Fibroblast of skin of left biceps (primary cell): ENCODE measurements at places on chromosomes 4 and X.

DNA sequence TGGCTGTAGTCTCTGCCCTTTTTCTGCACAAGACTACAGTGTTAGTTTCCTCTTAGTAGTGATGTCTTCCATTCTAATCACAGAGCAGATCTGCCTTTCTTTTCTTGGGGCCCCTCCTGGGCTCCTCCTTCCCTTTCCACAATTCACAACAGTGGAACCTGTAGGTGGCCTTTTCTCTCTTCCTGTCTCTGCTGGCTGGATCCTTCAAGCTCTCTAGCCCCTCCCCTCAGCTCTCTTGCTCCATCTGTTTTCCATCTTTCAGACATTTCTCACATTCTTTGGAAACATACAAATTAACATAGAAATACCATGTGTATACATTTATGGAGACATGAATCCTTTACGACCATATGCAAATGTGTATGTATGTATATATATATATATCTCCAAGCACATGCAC is 304 bp upstream of the SPIN2A start:
- peak; percentile 28 for DNase-seq

DNA sequence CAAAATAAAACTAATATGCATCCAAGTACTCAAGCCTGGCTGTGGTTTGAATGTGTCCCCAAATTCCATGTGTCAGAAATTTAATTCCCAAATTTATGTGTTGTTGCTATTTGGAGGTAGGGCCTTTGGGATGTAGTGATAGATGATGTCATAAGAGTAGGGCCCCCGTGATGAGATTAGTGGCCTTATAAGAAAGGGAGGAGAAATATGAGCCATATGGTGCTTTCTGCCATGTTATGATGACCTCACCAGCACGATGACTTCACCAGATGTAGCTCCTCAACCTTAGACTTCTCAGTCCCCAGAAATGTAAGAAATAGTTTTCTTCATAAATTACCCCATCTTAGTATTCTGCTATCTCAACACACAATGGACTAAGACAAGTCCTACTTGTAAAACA is 2264.0 kb downstream of the ARAP2 start:
- no peak for DNase-seq

DNA sequence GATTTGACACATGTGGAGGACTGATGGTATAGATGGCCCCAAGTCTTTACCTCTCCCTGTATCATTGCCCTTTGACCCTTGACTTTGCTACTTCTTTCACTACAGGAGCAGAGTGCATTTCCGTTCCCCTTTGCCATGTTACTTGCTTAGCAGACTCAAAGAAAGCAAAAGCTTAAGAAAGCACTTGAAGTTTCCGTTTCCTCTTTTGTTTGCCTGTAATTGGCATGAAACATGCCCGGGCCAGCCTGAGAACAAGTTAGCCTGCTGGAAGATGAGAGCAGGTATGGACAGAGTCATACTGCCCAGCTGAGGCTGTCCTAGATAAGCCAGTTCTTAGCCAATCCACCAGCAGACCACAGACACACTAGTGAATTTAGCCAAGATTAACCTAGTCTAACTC is 206.0 kb downstream of the BCOR start:
- DNase-seq, result no peak

DNA sequence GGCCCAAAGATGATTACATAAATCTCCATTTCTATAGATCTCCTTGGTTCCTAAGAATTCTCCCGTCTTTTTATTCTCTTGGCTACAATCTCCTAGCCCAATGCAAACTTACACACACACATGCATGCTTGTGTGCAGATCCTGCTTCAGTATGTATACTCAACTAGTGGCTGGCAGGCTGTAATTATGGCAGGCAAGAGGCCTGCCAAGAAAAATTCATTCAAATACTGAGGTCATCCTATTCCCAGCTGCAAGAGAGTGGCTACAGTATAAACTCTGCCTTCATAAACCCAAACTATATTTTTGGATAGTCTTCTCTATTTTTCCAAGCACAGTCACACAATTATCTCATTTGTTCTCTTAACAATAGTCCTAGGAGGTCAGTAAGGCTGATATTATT is 95.2 kb downstream of the SHROOM4 start:
- DNase-seq, result no peak

DNA sequence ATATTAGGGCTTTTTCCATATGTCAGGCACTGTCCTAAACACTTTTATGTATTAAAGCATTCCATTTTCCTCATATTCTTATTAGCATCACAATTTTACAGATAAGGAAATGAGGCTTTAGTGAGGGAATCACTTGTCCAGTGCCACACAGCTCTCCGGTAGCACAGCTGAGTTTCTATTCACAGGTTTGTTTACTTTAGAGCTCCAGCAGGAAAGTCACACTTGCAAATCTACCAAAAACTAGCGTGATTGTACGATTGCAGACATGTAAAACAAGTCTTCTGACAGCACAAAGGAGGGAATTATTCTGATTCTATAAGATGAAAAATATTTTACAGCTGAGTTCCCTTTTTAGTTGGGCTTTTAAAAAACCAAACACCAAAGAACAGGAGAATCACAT is 472.1 kb downstream of the TMA16 start:
- no peak for DNase-seq

DNA sequence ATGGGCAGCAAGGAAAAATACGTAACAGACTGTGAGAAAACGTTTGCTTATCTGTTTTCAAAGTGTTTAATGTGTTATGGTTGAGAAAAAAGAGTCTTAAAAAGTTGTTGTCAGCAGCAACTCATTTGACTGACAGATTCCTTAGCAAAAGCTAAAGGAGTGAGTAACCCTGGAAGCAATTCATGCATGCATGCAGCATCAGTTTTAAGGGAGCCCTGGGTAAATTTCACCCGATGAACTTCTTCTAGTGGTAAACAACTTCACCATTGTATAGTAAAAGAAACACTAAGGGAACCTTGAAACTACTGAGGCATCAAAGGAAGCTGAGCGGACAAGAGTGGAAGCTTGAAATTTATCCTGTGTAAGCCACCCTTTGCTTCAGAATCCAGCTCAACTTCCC is 583.2 kb upstream of the INTU start:
- DNase-seq, result no peak

DNA sequence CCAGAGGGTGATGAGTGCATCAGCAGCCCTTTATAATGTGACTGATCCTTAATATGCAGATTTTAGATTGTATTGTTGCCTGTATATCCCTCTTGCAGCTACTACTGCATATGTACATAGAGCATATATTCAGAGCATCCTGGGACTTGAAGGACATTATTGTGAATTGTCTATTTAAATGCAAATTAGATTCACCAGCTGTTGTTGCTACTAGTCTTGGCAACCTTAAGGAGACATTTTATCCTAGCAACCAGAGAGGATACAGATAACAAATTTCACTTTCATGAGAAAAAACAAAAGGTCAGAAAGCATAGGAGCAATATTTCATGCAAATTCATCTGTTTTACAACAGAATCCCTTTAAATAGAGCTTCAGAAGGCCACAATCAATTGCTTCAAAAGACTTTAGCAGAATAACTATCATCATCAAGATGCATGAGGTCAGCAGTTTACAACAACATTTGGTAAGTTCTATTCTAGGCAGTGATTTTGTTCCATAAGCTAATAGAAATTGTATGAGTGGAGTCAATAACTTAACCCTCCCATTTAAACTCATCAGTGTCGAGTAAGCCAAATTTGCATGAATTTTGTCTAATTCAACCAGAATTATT is 148.6 kb downstream of the GC start:
- DNase-seq, result no peak

DNA sequence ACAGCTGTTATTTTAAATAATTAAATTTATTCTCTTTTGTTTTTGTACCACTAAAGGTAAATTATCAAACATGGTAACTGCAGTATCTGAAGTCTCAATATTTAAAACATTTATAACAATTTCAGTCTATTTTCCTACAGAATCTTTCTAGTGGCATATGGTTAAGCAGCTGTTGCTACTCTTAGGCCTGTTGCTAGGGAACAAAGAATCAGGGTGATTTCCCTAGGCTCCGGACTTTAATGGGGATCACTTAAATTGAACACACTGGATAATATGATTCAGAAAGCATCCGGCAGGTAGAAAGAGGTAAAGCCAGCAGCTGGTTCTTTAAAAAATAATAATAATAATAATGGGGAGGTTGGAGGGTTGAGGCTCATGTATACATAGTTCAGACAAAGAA is 17.6 kb downstream of the FBXO8 start:
- no peak for DNase-seq
